ENCODE measurements at places on chromosomes 2 and 18. TPM values are rescaled to one million over a fixed set of nuclear protein-coding genes. Genes with fewer than 3 reads are reported as not detected.

The KCNG2 gene
- total RNA-seq, result not detected

The ZNF512 gene
- total RNA-seq, result 39.5 TPM

The KLHL41 gene
- not detected for total RNA-seq

The AMER3 gene
- total RNA-seq, result not detected

The WDR75 gene
- 44.5 TPM for total RNA-seq

The ST8SIA3 gene
- not detected for total RNA-seq

The DYNAP gene
- not detected for total RNA-seq

The RTN4 gene
- 74.9 TPM for total RNA-seq

The TWIST2 gene
- total RNA-seq, result not detected
